ENCODE measurements at places on chromosomes 11 and 22. TPM values are rescaled to one million over a fixed set of nuclear protein-coding genes. Genes with fewer than 3 reads are reported as not detected.

GRCh38 chr11:20289732-20290131 lies 73.8 kb upstream of the HTATIP2 start:
- no peak for DNase-seq

Gene KREMEN1
- total RNA-seq = 5.4 TPM

Gene DENND5A
- 23.9 TPM for total RNA-seq

GRCh38 chr11:116636341-116636929 lies 136.4 kb downstream of the BUD13 start:
- DNase-seq = no peak

Gene GPHA2
- not detected for total RNA-seq

Gene RSF1
- 9.1 TPM for total RNA-seq

DNA sequence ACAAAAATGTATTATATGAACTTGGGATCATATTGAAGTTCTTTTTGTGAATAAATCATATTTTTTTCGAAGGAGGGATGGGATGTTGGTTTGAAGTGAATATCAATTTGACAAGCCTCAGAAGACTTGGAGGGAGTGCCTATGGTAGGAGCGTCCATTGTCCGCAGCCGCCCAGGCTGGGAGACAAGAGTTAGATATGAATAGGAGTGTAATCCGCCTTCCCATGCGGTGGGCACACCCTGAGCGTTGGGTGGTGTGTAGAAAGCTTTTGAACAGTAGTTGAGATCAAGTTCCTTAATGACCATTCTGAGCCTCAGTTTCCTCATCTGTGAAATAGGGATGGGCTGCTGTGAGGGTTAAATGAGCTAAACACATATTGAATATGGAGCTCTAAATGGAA lies 7.0 kb downstream of the CD82 start:
- no peak for DNase-seq

Gene SSRP1
- total RNA-seq = 45.3 TPM

DNA sequence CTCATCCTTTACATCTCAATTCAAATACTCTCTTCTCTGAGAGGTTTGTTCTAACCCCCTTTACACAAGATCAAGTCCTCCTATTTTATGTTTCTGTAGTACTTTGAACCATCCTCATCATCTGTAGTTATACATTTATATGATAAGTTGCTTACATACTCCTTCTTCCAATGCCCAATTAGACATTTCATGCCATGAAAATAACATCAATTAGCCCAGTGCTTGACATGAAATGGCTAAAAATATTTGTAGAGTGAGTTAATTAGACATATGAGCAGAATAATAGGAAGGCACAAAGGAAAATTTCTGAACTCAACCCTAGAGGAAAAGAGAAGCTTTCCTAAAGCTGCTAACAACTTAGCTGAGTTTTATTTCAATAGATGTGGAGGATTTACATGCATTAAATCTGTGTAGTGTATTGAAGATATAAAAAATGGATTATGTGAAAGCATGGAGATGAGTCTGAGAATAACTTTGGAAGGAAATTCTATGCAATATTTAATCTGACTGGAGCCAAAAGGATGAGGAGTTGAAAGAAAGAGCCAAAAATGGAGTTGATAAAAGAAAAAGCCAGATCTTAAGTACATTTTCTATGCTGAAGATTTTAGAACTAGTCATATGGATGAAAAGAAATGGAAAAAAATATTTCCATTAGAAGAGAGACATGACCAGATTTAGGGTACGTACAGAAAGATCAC lies at the start of gene OR56A1:
Gene OR56A1, minus strand, starts transcription at position 51 of the 698 bp plus-strand sequence. CDS start 3,066 bp downstream, outside the sequence.
- no peak for DNase-seq

DNA sequence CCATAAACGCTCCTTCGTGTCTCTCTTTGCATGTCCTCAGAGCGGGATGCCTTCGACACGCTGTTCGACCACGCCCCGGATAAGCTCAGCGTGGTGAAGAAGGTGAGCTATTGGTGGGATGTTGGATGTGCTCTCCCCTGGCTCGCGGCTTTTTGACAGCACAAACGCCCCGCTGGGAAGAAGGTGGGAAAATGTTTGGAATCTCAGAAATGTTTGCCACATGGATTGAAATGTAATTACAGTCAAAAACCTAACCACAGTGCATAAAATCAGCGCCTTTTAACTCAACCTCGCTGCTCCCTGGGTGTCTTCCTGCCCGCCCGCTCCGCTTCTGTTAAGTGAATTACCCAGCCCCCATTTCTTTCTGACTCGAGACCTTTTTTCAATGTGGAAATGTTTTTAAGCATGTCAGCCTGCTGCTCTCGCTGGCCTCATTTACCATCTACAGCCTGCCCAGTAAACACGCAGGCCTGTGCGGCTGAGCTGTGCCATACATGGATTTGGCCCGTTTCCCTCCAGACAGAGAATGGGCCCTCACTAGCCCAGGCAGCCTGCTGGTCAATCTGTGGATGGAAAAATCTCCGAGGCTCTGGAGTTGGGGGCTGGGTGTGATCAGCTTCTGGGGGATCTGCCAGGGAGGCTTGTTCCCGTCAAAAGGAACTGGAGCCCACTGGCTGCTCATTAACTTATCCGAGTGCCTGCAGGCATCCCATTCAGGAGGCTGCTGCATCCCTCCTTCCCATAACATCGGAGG lies 32.7 kb upstream of the PARVG start:
- no peak for DNase-seq
